ENCODE measurements at places on chromosomes 2 and 18.

- DNase-seq, result no peak
These were observed 49.0 kb downstream of the UGP2 start for GRCh38 chr2:63890678-63891077.

- no peak for DNase-seq
These were observed 649.6 kb upstream of the SETBP1 start for GRCh38 chr18:44031063-44031462.

GRCh38 chr2:196500686-196501431, 138.7 kb upstream of the CCDC150 start:
- no peak for DNase-seq

GRCh38 chr2:69565431-69565839, 78.1 kb downstream of the AAK1 start:
- peak; percentile 94 for DNase-seq

GRCh38 chr2:17104454-17104853, 413.8 kb downstream of the RAD51AP2 start:
- no peak for DNase-seq
